ENCODE measurements at places on chromosomes 12 and 14.

DNA sequence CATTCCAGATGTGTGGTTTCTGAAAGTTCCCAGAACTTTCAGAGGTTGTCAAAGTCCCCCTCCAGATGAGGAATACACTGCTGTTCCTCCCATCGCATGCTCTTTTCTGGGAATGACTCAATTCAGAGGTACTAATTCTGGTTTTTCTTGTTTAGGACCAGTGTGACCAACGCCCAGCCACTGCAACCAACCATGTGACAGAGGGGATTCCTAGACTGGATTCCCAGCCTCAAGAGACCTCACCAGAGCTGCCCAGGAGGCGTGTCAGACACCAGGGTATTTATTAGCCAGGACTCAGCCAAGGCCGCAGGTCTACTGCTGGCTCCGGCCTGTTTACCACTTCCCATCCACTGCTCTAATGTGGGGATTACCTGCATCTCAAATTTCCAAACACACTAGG is 24.2 kb downstream of the TRAFD1 start:
- no peak for DNase-seq

DNA sequence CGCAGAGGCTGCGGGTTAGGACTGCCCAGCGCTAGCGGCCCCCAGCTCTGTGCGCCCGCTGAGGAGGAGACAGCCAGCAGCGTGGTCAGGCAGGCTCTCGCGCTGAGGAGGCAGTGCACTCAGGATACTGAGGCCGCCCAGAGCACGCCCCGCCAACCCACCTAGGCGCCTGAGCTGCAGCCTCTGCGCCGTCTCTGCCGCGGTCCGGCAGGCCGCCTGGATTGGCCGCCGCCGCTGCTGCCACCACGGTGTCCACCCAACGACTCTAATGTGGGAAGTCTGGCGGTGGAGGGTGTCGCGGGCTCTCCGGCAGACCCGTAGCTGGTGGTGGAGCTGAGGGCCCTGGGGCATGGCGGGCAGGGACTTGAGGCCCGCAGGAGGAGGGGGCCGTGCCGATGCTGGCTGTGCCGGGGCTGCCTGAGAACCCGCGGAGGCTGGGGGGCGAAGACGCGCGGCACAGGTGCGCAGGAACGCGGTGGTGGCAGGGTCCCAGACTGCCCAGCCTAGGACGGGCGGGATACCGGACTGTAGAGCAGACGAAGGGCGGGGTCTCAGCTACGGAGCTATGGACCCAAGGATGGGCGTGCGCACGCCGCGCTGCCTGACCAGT is 69.9 kb downstream of the ASCL4 start:
- no peak for DNase-seq

GRCh38 chr12:91127306-91127705 is 16.0 kb upstream of the LUM start:
- DNase-seq, result no peak

GRCh38 chr14:100309028-100309737 is 2.9 kb upstream of the SLC25A29 start:
- no peak for DNase-seq

GRCh38 chr12:15522574-15523187 is 200.4 kb downstream of the PTPRO start:
- DNase-seq, result no peak

DNA sequence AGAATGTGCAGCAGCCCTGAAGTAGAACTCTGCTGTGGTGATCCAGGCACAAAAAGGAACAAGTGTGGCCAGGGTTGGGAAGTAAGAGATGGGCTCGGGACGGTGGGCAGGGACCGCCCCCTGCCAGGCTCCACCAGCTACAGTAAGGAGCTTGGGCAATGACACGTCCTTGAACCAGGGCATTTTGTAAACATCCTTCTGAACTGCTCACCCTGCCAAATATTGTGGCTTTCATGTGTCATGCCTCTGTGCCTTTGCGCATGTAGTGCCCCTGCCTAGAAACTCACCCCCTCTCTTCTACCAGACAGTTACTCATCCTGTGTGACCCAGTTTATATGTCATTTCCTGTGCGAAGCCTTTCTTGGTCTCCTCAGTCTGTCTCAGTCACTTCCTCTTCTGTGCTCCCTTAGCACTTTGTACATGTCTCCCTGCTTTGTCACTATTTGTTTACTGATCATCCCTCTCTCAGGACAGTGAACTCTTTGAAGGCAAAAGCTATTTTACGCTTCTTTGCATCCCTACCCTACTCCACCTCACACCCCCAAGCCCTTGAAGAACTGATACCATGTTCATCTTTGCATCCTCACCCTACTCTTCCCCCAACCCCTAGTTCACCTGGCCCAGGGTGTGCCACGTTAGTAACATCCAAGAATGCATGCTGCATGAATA is 108.9 kb upstream of the PLEKHG7 start:
- DNase-seq, result no peak

- no peak for DNase-seq
Observed at GRCh38 chr12:128783129-128783574, 40.6 kb downstream of the SLC15A4 start.

GRCh38 chr14:106694638-106695393 is 1168.4 kb downstream of the TMEM121 start:
- no peak for DNase-seq

DNA sequence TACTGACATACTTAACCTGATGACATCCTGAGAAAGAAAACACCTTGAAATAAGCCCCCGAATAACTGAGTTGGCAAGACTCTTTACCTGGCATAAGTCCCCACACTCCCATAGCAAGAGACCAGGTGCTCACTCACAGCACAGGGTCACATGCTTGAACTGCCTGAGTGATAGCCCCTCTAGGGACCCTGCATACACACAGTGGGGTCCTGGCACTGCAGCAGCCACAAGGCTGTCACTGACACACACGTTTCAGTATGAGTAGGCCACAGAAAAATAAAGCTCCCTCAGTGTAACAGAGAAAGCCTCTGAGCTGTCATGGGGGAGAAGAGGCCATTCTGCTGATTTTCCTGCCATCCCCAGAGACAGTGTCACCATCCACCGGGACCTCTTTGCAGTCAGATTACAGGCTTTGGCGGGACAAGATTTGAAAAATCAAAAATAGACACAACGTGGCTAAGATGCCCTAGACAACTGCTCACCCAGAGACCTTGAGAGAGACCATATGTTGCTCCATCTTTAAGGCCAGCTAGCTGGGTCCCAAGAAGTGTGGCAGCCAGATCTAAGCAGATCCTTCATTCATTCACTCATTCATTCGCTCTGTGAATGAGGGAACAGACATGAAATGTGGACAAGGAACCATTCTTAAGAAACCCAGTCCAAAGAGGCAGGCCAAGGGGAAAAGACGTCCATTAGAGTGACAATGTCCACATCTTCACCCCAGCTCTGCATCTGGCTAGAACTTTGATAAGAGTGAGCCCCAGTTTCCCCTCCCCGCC is 1.6 kb downstream of the SCARB1 start:
- DNase-seq, result no peak

GRCh38 chr14:58216544-58216943 is 16.6 kb downstream of the ACTR10 start:
- no peak for DNase-seq

GRCh38 chr14:87698481-87698880 is 294.5 kb downstream of the GALC start:
- DNase-seq, result no peak

GRCh38 chr14:103104654-103105452 is 10.3 kb downstream of the EXOC3L4 start:
- DNase-seq, result no peak

- no peak for DNase-seq
Observed at GRCh38 chr12:100651694-100652093, 78.2 kb downstream of the GAS2L3 start.

- no peak for DNase-seq
Observed at GRCh38 chr14:58663494-58664111, 25.8 kb downstream of the DACT1 start.

- no peak for DNase-seq
Observed at GRCh38 chr14:89607453-89607852, 190.4 kb upstream of the FOXN3 start.

GRCh38 chr14:87573591-87573990 is 419.4 kb downstream of the GALC start:
- no peak for DNase-seq

- no peak for DNase-seq
Observed at GRCh38 chr12:23756416-23756815, 193.1 kb downstream of the SOX5 start.

DNA sequence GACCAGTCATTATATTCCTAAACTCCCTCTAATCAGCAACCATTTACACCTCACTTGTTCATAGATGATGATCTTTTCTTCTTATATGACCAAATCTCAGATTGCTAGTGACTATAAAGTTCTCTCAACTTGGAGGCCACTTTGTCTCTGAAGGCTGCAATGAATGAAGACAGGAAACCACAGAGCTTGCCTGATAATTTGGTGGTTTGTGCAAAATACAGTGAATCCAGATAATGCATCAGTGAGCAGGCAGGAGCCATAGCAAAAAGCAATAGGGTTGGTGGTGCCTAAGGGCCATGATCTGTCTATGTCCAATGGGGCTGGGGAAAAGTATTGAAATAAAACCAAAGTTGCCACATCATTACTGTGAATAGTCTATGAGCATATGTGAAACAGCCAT is 123.8 kb upstream of the LRFN5 start:
- no peak for DNase-seq

DNA sequence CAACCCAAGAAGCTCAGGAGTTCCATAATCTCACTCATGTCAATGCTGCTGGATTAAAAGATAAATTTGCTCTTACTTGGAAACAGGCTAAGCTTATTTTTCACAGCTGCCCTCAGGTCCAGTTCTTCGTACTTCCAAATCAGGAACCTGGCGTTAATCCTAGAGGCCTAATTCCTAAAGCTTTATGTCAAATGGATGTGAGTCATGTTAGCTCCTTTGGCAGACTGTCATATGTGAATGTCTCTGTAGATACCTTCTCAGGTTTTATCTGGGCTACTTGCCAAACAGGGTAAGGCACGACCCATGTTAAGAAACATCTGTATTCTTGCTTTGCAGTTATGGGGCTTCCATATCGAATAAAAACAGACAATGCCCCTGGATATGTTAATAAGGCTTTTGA is 504.6 kb downstream of the ALG10 start:
- DNase-seq, result no peak

GRCh38 chr12:20549108-20549719 is 145.9 kb upstream of the SLCO1C1 start:
- no peak for DNase-seq

DNA sequence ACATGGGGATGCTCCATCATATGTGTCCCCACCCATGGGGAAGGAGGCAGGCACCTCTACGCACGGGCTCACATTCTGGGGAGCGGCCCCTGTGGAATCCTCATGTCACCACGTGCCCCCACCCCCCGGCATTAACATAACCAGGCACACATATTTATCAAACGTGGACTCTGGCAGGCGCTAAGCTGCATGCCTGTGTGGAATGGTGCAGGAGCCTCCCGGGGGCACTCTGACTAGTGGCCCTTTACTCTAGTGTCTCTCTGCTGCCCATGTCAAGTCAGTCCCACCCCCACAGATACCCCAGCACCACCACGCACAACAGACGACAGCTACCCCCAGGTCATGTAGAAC is 66.1 kb downstream of the CCDC88C start:
- DNase-seq, result no peak

GRCh38 chr12:68505970-68506369 is 104.7 kb upstream of the RAP1B start:
- no peak for DNase-seq

DNA sequence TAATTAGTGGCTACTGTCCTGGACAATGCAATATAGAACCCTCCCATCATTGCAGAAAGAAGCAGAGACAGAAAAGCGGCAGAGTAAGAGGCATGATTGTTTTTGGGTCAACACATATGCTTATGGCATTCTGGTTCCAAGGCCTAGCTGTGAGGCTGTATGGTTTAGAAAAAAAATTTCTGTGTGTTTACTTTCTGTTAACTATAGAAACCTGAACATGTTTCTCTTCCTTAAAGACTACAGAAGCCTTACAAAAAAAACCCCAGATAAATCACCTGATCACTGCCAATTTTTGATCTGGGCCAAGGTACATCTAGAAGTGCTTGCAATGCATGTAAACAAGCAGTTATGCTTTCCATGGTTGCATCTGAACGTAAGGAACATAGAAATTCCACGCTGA is 100.0 kb upstream of the HECTD1 start:
- DNase-seq, result no peak

GRCh38 chr14:92540472-92541048 is 27.0 kb downstream of the RIN3 start:
- DNase-seq, result peak; percentile 95

All from smooth muscle cell of the brain vasculature (primary cell).